ENCODE measurements at places on chromosomes 13 and 19. TPM values are rescaled to one million over a fixed set of nuclear protein-coding genes. Genes with fewer than 3 reads are reported as not detected.

Gene F10
- not detected for total RNA-seq

Gene HRC
- total RNA-seq = 15.6 TPM

GRCh38 chr19:1407528-1408299 is at the start of gene DAZAP1:
TSS of gene DAZAP1 (plus strand) at chr19:1407586. CDS start at chr19:1407774, 188 bp downstream.
- DNase-seq = no peak

DNA sequence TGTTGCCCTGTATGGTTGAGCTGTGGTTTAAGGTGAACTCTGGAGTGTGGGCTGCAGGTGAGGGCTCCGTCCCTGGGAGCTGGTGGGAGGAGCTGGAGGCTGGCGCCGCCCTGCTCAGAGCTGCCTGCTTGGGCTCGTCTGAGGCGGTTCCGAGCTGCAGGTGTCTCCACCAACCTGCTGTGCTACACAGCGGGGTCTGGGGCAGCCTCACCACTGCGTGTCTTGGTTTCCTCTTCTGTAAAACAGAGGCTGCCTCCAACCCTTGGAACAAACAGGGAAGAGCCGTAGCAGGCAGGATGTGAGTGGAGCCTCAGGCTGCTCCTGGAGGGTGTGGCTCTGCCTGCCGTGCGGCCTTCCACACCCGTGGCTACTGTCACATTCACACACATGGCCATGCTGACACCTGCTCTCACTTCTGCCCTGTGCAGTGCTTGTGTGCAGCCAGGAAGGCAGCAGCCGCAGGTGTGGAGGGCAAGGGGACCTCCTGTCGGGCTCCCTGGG is 21.4 kb downstream of the NAXD start:
- DNase-seq = no peak

DNA sequence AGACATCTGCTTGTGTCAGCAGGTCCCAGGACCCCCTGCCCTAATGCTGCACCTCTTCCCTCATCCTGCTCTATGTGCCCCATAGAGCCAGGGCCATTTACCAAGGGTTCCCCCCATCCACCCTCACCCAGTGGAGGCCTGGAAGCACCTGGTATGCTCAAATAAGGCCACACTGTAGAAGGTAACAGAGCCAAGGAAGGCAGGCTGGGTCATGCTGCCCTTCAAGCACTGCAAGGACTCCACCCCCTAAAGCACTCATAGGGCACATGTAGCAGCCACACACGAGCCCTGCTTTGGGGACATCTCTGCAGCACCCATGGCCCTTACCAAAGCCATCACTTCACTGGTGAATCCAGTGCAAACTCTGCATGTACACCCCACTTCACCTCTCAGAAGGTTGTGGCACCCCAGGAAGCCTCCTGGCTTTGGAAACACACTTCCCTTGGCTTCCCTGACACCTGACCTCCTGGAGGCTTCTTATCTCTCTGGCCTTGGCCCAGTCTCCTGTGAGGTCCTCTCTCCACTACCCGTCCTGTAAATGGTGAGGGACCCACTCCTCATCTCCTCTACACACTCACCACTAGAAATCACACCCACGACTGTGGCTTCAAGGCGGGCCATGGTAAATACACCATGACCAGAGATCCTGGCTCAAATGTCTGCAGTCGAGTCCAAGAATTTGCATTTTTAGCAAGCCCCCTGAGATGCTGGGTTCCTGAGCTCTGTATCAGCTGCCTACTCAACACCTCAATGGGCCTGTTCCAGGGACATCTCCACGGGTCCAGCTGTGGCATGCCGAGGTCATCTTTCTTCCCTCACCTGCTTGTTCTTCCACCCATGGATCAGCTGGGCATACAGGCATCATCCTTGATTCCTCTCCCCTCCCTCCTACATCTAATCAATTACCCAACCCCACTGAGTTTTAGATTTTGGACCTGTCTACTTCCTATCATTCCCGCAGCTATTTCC is 80.9 kb upstream of the DOCK9 start:
- DNase-seq = no peak
